ENCODE measurements at places on chromosomes 5 and 9.
A peak's percentile ranks its signal among the peaks of the same experiment; 100 is the strongest.

GRCh38 chr9:92616655-92617111 is 53.2 kb downstream of the IPPK start:
- no peak for DNase-seq

- DNase-seq, result no peak
Measured at GRCh38 chr9:88706193-88707113, 171.5 kb downstream of the NXNL2 start.

GRCh38 chr9:123999661-124000060 is 11.9 kb upstream of the LHX2 start:
- DNase-seq, result no peak

DNA sequence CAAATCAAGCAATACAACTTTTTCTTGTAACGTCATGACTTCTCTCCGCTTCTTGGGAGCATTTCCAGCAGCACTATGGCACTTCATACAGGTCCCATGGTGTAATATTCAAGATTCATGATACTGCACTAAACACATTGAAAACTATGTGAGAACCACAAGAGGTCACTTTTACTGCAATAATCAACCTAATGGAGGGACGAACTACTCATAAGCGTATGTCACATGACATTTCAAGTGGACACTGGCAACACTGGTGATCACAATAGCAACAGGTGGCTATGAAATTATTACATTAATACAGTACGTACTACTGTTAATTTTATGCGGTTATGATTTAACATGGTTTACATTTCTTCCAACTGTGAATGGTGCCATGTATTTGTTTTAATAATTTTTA is 78.6 kb upstream of the TBC1D9B start:
- no peak for DNase-seq

GRCh38 chr5:146025114-146025680 is 80.2 kb downstream of the PLAC8L1 start:
- DNase-seq, result no peak

DNA sequence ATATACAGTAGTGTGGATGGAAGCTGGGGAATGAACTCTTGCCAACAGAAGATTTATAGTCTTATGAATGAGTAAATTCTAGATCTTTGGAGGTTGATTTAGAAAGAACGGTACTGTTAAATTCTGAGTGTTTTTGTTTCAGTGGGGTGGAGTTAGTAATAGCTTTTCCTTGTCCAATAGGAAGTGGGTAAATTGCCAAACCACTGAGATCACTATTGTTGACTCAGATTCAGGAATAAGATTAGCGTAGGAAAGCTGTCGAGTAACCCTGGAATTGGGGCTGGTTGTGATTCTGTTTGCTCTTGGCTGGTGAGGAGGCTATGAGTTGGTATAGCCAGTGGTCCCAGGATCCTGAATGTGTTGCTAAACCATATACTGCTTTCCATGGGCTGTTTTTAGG is 155.6 kb downstream of the ARHGAP26 start:
- no peak for DNase-seq

GRCh38 chr5:3954199-3954598 is 358.6 kb downstream of the IRX1 start:
- DNase-seq, result no peak

- DNase-seq, result no peak
Measured at GRCh38 chr5:130555429-130555828, 609.6 kb downstream of the HINT1 start.

GRCh38 chr5:2381070-2381469 is 370.4 kb downstream of the IRX2 start:
- DNase-seq, result no peak

- DNase-seq, result no peak
Measured at GRCh38 chr5:177097016-177097985, 10.6 kb downstream of the FGFR4 start.

DNA sequence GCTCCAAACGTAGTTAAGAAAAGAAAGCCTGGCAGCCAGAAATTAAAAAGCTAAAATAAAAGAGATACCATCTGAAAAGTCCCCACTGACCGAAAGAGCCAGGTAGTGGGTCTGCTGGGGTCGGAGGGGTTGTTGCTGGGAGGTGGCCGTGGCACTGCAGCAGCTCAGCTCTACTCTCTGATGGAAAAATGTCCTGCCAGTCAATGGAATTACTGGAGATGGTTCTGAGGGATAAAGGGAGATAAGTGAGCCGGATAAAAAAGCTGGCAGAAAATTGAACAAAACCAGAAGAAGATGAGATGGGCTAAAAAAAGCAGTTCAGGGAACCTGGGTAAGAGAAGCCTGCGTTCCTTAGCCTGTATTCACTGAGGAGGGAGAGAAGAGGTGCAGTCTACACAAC is 202.8 kb downstream of the SREK1 start:
- no peak for DNase-seq

DNA sequence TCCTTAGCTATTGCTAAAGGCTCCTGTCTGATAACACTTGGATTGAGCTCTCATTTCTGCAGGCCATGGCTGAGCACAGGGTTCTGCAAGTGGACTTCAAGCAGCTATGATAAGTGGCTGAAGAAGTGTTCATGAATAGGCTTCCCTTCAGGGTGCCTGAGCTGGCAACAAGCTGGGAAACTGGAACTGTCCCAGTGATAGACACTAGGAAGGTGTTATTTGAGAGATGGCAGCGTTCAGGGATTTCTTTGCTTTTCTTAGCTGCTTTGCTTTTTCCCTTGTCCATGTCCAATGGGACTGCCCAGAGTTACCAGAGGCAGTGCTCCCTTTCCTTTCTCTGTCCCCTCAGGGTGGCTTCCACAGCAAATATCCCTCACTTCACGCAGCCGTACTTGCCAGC is 75.8 kb downstream of the INIP start:
- no peak for DNase-seq

- DNase-seq, result peak; percentile 40
Measured at GRCh38 chr9:136403915-136404800, 4.2 kb upstream of the SNAPC4 start.

GRCh38 chr5:86644843-86645242 is 27.1 kb downstream of the COX7C start:
- no peak for DNase-seq

GRCh38 chr5:75358117-75358516 is 21.1 kb downstream of the HMGCR start:
- no peak for DNase-seq

DNA sequence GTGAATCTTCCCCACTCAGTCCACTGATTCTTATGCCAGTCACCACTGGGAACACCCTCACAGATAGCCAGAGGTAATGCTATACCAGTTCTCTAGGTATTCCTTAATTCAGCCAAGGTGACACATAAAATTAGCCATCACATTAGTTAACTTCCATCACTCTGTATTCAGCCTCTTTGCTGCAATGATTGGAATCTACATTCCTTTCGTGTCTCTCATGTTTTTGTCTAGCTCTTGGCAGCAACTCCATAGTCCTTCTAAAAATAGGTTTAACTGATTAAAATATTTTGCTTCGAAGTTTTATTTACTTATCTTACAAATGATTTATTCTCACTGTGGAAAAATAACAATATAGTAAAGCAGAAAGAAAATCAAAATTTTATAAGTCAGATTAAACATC is 19.6 kb upstream of the RNF20 start:
- no peak for DNase-seq

DNA sequence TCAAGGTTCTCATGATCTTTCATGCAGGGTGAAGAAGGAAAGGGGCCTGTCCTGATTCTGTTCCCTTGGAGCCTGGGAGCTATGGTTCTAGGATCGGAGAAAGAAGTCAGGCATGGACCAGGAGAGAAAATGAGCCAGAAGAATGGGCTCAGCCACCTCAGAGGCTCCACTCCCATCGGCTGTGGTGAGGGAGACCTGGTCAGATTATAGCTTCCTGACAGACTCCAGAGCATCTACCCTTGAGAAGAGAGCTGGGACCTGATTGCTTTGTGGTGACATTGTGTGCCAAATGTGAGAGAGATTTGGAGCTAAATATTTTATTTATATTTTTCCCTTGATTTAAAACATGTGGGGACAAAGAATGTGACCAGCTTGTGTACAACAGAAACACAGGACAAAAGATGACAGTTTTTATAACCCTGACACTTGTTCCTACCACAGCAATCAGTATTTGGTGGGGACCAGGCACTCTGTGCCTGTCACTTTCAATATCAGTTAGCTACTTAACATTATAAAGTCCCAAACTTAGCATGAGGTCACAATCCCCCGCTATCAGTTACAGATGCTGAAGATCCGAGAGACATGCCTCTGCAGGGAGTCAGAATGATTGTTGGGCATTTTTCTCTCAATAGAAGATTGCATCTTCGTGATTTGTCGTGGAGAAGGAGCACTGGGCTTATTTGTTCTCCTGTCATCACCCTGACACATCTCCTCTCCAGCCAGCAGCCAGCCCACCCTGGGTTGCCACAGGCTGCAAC is 228.3 kb upstream of the ADAMTS16 start:
- DNase-seq, result no peak

Measured in CD4-positive, alpha-beta T cell treated with Interleukin-17A for 4 hours (primary cell).